ENCODE measurements at places on chromosomes 13 and 19.

DNA sequence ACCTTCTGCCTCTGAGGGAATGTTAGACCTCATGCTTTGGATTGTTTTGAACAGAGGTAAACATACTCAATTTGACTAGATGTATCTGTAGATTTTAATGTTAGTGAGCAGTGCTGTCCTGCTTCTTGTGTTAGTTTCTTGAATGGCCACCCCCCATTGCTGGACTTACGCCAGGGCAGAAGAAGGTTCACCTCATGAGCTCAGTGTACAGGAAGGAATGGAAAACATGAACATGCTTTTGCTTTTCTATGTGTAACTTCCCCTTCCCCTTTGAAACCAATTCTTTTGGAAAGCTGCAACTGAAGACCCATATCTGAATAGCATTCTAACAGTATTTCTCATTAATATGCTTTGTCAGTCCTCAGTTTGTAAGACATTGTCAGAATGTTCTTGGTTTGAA is 32.3 kb downstream of the WASF3 start:
- DNase-seq = no peak

GRCh38 chr13:80903911-80904310 is 563.0 kb upstream of the SPRY2 start:
- DNase-seq = no peak

DNA sequence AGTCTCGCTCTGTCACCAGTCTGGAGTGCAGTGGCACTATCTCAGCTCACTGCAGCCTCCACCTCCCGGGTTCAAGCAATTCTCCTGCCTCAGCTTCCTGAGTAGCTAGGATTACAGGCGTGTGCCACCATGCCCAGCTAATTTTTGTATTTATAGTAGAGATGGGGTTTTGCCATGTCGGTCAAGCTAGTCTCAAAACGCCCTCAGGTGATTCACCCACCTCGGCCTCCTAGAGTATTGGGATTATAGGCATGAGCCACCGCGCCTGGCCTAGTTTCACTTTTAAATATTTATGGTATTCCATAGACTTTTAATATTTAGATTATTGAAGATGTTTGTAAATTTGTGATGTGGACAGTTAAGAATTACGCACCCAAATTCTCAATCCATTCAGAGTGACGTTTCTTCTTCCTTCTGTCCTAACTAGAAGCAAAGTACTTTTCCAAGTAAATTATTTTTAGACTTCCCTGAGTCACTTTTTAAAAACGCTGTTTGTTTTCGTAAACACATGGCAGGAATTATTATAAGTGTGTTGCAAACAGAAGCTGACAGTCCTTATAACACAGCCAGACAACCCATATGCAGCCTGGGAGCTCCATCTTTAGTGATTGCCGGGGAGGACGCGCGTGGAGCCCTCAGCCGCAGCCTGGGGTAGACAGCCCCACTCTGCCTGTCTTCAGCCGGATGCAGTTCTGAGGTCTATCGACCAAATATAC is 131.7 kb downstream of the ATP11A start:
- no peak for DNase-seq

DNA sequence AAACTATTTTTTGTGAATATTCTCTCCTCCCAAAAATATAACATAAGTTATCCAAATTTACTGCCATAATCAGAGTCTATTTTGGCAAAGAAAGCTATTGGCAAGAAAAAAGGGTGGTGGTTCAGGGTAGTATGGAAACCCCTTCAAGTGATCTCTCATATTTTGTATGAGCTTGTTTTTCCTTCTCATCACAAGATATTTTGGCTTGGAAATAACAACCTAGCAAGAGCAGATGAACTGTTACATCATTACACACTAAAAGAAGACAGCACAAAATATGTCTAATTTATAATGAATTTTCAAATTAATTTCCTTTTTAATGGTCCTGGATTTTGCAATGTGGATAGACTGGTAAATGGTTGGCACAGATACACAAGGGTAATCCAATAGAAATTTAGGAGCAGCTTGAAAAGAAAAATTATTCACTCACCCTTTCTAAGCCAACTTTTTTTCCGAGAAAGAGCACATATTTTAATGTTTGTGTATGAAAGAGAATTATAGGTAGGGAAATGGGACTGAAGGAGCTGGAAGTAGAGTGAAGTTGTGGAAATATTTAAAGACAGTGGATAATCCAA is 225.1 kb downstream of the EFNB2 start:
- no peak for DNase-seq

Data from Panc1 (cell line).